ENCODE measurements at places on chromosomes 2 and 18.

DNA sequence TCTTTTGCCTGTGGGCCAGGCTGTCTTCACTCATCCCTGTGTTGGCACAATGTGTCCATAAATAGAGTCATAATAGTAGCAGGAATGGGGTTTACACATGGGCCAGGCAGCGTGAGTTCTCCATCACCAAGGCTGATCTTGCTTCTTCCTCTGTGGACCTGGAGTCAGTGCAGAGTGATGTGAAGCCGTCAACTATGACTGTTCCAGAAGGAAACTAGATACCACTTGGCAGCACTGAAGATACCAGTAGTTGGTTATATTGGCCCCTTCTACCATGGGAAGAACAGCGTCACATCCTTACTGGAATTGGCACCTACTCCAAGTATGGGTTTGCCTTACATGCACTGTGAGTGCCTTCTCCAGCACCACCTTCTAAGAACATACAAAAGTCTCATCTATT, 30.2 kb downstream of the COPS8 start:
- no peak for DNase-seq

GRCh38 chr2:234996069-234996940, 44.5 kb downstream of the SH3BP4 start:
- no peak for DNase-seq

DNA sequence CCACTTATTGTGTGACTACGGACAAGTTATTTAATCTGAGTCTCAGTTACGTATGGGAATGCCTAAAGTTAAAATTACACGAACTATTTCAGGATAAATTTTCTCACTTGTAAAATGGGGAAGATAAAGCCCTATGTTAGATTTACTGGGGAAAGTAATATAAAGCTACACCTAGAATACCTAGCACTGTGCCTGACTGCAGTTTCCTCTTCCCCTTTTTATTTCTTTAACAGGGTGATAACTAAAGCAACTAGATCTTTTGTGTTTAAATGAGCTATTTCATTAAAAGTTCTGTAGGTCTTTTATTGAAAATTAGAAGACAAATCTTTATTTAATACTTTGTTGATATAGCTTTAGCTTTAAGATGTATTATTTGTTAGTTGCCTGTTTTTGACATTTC, 5.0 kb downstream of the B3GNT2 start:
- no peak for DNase-seq

DNA sequence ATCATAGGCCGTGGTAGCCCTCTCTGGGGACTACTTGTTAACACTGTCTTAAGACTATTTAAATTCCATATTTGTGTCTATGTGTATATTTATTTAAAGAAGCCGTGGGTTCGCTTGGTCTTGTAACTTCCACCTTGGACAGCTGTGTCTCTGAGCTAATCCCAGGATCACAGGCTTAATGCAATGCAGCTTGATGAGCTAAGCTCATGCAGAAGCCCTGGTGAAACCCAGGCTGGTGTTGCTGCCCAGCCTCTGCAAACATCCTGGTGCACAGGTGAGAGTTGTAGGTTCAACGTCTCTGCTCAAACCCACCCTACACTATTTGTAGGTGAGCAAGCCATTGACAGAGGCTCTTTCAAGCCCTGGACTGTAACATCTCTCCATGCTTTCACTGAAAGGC, 211.8 kb downstream of the FAM210A start:
- no peak for DNase-seq

- no peak for DNase-seq
These were observed 79.3 kb upstream of the ARL5A start for GRCh38 chr2:151907286-151908203.

GRCh38 chr2:180258041-180258537, 251.0 kb upstream of the CWC22 start:
- DNase-seq: no peak

DNA sequence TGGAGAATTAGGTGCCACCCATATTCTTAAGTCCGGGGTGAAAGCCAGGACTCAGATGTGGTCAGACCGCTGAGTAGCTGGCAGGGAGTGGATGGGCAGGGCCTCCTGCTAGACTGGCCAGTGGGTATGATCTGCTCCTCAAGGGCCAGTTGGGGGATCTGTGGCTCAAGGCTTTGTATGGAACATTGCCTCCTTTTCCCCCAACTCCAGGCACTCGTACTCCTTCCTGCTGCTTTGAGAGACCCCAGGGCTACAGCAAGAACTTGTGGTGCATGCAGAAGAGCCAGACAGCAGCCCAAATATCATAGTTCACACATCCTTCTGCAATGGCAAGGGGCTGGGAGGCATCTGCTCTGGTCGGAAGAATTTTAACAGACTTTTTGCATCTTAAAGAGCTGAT, 61.7 kb downstream of the PDCL3 start:
- no peak for DNase-seq

- DNase-seq: peak; percentile 12
These were observed 50.0 kb downstream of the ANKMY1 start for GRCh38 chr2:240507778-240508251.

DNA sequence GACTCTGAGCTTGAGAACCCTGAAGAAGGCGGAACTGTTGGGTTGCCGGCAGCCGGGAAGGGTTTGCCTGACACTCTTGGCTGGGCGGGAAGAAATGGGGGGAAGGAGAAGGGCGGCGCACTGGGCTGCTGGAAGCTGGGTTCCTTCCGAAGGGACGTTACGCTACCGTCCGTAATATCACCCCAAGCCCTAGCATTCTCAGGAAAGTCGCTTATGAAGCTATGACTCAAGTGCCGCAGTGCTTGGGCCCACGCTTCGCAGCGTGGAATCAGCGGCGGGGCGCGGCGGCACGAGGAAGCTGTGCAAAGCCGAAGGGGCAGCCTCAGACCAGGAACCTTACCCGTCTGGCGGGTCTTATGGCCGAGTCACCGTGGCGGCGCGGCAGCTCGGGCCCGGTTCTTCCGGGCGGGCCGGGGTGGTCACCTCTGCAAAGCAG, 50.2 kb upstream of the SIGLEC15 start:
- DNase-seq: peak; percentile 62

- DNase-seq: no peak
These were observed 187.1 kb downstream of the ACTR3 start for GRCh38 chr2:114076961-114077360.

GRCh38 chr18:26290385-26290784, 64.1 kb downstream of the TAF4B start:
- DNase-seq: no peak

GRCh38 chr2:88416016-88416663, 36.4 kb downstream of the FOXI3 start:
- no peak for DNase-seq

DNA sequence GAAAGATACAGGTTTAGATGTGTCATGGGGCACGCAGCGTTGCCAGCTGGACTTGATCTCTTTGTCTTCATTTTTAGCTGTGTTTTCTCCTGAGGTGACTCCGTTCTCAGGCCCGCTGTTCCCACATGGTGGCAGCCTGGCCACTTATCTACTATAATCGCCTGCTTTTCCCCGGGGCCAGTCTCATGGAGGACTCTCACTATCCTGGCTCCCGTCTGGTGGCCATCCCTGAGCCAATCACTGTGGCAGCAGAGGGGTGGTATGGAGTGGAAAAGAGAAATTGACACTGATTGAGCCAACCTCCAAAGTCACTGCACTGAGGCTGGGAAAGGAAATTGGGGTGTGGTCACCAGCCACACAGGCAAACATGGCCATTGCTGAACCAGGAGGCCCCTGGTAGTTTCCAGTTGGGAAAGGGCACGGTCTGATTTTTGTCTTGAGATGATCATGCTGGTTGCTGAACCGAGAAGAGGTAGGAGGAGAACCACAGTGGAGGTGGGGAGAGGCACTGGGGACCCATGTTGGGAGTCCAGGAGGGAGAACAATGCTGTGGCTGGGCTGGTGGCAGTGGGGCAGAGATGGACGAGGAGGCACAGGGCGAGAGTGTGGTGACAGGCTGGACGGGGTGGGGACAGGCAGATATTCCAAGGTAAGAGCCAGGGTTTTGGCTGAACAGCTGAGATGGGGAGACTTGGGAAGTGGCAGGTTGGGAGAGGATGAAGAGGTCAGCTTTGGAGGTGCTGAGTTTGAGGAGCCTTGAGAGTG, 45.6 kb downstream of the KCNIP3 start:
- no peak for DNase-seq

- no peak for DNase-seq
These were observed 269.8 kb upstream of the HDAC4 start for GRCh38 chr2:239670463-239671120.

DNA sequence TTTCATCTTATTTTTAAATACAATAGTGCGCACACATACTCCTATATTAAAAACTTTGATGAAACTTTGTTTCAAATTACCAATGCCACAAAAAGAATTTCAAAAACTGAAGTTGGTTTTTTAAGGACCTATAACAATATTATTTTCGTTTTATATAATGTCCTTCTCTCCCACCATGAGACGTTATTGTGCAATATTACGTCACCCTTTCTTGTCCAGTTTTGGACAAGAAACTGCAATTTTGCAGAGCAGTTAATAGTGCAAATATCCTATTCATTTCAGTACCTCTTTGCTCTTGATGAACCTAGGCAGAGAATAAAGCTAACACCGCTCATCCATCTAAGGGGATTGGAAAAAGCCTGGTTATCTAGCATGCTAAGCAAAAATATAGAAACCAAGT, 9.7 kb upstream of the ZNF516 start:
- no peak for DNase-seq

DNA sequence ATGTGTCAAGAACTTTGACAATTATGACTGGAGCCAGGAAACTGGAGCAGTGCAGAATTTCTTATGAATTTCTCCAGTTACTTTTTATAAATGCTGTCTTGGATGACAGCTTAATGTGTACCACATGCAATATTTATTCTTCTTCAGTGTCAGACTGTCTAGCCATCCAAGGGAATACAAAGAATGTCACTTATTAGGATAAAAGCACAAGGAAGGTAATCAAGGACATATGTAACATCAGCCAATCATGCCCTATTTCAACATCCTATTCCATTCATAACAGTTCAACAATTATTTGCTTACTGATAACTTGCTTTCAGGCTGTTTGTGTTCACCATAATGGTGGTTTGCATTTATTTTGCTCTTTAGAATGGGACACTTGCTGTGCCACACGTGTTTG, 139.8 kb downstream of the OLA1 start:
- no peak for DNase-seq

DNA sequence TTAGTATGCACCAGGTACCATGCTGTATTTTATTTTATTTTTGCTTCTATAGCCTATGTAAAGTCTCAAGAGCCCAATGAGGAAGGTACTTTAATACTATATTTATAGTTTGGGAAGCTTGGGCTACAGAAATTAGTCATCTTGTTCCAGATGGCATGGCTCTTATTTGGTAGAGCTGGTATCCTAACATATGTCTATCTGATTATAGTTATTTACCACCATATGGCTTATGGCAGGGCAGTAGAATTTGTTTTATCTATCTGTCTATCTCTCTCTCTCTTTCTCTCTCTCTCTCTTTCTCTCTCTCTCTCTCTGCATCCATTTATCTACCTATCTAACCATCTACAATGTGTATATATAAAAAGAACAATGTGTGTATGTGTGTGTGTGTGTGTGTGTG, 1293.7 kb upstream of the SLC39A10 start:
- no peak for DNase-seq

- DNase-seq: no peak
These were observed 90.2 kb downstream of the ZFP36L2 start for GRCh38 chr2:43136011-43136799.

- DNase-seq: no peak
These were observed 112.9 kb upstream of the ATP8B1 start for GRCh38 chr18:57915865-57916582.

DNA sequence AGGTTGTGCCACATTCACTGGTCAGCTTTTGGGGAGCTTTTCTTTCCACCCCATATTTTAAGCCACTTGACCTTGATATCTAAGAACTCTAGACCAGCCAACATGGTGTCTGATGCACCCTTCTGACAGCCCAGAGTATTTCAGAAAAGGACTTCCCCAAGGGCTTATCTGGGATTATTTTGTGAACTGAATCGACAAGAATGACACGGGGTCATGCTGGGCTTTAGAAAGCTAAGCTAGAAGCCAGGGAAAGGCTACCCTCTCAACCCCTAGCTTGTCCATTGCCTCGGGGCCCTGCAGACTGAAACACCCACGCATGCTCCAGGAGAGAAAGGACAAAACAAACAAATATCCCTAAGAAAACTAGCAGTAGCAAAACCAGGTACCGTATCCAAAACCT, 16.0 kb downstream of the SLC4A5 start:
- DNase-seq: no peak

DNA sequence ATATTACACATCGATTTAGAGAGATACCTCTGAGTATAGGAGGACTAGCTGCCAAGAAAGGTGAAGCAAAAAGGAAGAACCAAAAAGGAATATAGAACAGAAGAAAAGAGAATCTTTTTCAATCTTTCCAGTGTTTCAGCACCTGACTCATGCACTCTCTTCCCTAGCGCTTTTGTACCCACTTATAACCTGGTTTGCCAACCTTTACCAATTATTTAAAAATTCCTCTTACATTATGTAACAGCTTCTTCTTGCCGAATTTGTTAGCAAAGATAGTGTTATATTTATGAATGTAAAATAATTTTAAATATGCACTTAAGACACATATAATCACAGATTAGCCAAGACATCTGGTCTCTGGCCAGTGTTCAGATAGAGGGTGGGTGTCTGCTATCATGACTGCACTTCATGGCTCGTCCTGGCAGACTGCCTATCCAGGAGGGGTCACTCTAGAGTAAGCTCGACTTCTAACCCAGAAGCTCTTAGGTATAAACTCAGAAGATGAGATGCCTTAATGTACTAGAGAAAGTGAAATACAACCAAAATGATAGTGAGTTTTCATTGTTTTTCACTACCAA, 122.9 kb downstream of the ATAD2B start:
- no peak for DNase-seq

DNA sequence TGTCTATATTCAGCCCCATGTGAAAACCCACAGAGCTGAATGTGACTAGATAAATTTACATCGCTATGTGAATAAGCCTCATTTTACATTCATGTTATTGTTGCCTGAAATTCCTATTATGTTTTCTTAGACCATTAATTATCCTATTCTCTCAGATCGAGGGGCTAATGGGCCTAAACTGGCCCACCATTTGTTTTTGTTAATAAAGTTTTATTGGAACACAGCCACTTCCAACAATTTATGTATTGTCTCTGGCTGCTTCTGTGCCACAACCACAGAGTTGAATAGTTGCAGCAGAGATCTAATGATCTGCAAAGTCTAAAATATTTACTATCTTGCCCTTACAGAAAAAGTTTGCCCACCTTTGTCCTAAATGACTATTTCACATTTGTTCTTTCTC, 61.0 kb downstream of the KLHL14 start:
- DNase-seq: no peak

DNA sequence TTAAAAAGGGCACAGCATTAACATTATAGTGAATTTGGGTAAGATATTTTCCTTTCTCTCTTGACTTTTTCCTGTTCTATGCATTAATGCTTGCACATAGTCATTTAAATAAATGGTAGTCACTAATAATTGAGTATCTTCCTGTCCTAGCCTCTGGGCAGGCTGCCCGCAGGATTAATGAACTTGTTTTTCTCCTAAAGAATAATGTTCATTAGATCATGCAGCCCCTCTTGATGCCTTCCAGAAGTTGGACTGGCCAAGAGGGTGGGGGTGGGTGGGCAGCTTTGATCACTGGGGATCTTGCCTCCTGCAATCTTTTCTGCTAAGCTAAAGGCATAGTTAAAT, 514.5 kb upstream of the CDH2 start:
- no peak for DNase-seq

- no peak for DNase-seq
These were observed 257.7 kb downstream of the TDRD15 start for GRCh38 chr2:21381421-21381820.

GRCh38 chr2:170408461-170409163, 230.7 kb downstream of the MYO3B start:
- DNase-seq: peak; percentile 20

- DNase-seq: no peak
These were observed 213.8 kb downstream of the BCL2 start for GRCh38 chr18:63105636-63106316.
